ENCODE measurements at places on chromosomes 5 and 9. TPM values are rescaled to one million over a fixed set of nuclear protein-coding genes. Genes with fewer than 3 reads are reported as not detected.

NEURL1B gene
- total RNA-seq: 24.8 TPM

DNA sequence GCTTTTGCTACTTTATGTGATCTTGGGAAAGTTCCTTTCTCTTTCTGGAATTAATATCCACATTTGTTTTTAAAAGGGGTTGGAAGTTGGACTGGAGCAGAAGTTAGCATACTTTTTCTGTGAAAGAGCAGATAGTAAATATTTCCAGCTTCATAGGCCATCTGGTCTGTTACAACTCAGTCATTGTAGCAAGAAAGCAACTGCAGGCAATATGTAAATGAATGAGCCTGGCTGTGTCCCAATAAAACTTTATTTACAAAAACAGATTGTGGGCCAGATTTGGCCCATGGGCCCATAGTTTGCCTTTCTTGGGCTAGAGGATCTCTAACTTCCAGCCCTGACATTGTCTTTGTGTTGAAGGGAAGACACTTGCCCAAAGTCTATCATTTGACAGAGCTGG is 104.4 kb downstream of the ACTL7B start:
- no peak overlapping the region for H3K4me3 ChIP-seq
- no peak for DNase-seq
- no peak overlapping the region for H3K27ac ChIP-seq
- no peaks in the 10 kb centered on the region for H3K36me3 ChIP-seq

DNA sequence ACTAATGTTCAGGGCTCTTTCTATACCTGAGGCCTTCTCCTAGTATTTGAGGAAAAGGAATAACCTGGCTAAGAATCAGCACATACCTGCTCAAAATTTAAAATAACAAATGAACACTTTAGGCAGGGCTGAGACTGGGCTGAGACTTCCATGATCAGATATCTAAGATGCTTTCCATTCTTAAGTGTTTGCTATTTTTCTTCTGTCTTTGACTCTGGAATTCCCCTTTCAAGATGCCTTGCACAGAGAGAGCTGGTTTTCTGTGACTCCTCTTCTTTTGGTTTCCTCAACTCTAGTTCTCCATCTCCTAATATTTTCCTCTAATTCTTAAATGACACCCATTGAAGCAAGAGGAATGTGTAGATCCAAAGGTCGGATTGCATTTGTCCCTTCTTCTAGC is 61.1 kb downstream of the DPYSL3 start:
- H3K36me3 ChIP-seq: no peaks in the 10 kb centered on the region
- no peak for DNase-seq

DNA sequence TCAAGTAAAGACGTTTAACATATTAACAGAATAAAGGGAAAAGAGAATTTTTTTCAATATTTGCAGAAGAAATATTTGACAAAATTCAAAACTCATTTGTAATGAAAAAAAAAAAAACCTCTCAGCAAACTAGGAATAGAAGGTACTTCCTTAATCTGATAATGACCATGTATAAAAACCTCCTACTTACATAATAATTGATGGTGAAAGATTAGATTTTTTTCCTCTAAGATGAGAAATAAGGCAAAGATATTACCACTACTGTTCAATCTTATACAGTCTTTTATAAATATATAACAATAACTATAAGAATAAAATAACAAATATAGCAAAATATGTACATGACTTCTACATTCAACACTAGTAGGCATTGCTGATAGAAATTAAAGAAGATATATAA is 424.6 kb upstream of the KLF4 start:
- H3K4me3 ChIP-seq: no peak overlapping the region
- no peaks in the 10 kb centered on the region for H3K4me1 ChIP-seq
- no peaks in the 10 kb centered on the region for H3K27me3 ChIP-seq
- H3K27ac ChIP-seq: no peak overlapping the region
- no peak for DNase-seq

DNA sequence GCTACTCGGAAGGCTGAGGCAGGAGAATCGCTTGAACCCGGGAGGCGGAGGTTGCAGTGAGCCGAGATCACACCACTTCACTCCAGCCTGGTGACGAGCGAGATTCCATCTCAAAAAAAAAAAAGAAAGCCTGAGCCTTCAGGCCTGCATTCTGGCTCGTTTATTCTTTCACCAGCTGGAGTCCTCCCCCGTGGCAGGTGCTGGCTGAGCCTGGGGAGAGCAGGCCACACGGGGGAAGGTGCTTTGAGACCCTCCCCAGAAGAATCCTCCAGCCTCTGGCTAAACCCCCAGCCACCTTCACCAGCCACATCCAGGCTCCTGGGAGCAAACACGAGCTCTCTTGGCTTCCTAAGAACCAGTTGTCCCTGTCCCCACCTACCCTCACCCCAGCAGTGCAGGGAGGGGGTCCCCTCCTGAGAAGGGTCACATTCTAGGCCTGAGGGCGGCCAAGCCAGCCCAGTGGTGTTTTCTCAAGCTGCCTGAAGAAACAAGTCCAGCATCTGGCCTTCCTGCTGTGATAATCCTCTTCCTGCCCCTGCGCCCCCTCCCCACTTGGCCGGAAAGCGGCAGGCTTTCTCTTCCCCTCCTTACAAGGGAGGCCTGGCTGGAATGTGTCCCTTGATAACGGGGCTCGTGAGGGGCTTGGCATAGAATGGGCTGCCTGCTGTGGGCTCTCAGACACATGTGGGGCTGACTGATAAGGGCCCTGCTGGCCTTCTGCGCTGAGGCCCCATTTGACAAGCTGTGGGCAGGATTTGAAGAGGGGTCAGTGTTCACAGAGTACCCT is 41.5 kb downstream of the PLPP7 start:
- H3K27me3 ChIP-seq: no peaks in the 10 kb centered on the region
- no peaks in the 10 kb centered on the region for H3K4me1 ChIP-seq
- no peaks in the 10 kb centered on the region for H3K36me3 ChIP-seq
- H3K4me3 ChIP-seq: no peak overlapping the region

DNA sequence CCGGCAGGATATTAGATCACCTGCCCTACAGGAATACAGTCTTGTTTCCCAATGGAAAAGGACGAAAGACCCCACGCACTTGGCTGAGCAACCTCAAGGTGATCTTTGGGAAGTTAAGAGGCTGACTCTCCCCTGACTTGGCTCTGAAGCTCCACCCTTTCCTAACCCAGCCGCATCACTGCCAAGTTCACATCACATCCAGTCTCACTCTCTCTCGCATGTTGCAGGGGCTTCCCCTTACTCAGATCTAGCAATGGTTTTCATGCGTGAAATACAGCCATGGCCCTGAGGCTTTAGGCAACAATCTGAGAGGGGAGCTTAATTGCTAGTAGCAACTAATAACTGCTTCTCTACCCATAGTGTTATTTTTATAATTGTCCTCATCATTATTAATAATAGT is 211.6 kb downstream of the DOCK8 start:
- H3K4me1 ChIP-seq: no peaks in the 10 kb centered on the region
- no peak overlapping the region for H3K4me3 ChIP-seq
- no peak for DNase-seq
- no peaks in the 10 kb centered on the region for H3K27me3 ChIP-seq

All from lower lobe of right lung (tissue), 2 donors.